Skin of body (tissue), 3 donors: ENCODE measurements at places on chromosomes 11 and 22.

DNA sequence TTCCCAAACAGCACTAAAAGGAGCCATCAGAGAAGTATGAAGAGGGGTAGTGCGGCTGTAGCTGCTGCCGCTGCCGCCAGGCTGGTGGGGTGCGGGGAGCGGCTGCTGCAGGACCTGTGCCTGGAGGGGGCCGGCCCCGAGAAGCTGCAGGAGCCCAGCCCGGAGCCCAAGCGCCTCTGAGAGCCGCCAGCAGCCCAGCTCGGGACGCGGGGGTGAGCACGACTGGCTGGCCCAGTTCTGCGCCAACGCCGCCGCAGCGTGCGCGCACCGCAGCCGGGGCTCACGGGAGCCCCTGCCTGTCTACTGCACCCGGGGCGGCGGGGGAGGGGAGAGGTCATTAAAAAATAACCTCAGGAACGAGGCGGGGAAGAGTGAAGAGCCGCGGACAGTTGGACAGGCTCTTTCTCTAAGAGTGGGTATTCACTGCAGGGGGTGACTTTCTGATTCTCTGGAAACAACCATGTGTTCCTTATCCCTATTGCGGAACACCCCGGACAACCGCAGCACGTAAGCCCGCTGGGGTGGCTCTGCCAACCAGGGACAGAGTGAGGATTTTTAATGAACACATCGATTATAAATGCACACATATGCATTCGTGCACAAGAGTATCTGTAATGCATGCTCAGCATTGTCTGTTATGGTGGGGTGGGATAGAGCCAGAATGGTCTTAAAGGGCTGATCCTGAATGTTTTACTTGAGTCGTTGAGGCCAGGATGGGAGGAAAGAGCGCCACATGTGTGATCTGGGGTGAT lies 453 bp downstream of the GAS2 start:
- DNase-seq, result no peak

GRCh38 chr11:72195518-72196270 lies 3.8 kb downstream of the FOLR1 start:
- no peak for DNase-seq

DNA sequence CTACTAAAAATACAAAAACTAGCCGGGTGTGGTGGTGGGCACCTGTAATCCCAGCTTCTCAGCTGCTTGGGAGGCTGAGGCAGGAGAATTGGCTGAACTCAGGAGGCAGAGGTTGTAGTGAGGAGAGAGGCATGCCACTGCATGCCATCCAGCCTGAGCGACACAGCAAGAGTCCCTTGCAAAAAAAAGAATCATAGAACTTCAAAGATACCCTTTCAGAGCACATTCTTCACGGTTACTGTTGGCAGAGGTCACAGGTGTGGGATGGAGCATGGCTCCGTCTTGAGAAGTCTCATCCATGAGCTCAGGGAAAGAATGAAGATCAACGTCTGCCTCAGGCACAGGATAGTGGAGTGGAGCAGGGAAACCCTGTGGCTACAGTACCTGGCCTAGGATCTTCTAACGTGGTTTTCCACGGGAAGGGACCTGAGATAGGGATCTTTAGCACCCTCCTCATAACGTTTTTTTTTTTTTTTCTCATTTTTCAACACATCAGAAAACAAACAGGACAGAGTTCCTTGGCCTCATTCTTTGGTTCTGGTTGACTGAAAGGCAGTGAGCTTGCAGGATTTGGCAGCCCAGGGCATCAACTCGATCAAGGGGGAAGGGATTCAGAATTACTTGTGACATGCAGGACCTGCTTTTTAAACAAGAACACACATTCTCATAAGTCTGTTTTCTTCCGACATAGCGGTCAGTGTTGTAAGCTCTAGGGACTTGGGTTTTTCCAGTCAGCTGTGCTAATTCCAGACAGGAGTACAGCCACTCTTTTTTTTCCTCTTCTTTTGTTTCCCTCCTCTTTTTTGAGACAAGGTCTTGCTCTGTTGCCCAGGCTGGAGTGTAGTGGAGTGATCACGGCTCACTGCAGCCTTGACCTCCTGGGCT lies 22.8 kb downstream of the F2 start:
- DNase-seq, result no peak

DNA sequence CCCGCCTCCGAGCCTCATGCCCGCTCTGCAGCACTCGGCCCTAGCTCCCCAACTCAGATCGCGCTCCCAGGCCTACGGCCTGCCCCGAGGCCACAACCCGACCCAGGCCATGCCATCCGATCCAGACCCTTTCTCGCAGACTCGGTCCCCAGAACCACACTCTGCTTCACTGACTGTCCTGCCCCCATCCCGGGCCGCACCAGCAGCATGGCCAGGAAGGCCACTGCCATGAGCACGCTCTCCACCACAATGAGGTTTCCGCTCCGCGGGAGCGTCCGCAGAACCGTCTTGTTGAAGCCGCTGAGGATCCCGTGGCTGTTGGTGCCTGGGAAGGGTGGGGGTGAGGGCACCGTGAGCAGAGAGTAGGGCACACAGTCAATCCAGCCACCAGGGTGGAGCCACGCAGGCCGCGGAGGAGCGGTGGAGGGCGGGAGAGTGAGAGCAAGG lies 6.4 kb downstream of the UNC93B1 start:
- DNase-seq, result no peak

- no peak for DNase-seq
Measured at GRCh38 chr11:11107076-11107723, 245.8 kb downstream of the CSNK2A3 start.

- no peak for DNase-seq
Measured at GRCh38 chr11:65713212-65713969, 1.3 kb downstream of the KAT5 start.

DNA sequence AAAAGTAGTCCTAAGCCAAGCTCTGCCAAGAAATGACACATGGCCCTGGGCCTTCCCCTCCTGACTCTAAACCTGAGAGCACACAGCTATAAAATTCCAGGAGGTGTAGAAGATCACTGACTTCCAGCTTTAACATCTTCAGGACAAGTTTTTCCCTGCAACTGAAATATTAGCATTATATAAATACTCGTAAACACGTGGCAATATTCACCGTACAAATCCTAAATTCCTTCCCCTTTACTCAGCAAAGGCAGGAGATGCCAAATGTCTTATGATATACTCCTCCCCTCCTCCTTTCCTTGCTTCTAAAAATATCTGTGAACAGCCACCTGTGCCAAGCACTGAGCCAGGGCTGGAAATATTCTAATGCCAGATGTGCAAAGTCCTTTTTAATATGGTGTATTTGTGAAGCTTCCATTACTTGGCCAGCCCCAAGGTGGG lies 194.0 kb downstream of the LARGE1 start:
- peak; percentile 79 for DNase-seq

DNA sequence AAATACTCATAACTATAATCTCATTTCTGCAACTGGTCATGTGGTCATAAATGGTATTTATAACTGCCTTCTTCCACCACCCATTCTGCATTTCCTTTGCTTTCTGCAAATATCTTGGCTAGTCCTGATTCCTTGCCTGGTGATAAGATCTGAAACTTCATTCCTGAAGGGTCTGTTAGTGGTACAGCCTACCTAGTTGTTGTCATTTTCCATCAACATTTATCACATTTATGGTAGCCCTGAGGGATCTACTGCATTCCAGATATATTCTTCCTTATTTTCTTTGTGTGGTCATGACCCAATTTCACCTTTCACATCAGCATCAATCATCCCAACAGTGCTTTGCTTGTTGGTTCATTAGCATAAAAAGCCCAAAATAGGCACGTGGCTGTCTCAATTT lies 50.1 kb downstream of the DDX6 start:
- DNase-seq, result no peak

DNA sequence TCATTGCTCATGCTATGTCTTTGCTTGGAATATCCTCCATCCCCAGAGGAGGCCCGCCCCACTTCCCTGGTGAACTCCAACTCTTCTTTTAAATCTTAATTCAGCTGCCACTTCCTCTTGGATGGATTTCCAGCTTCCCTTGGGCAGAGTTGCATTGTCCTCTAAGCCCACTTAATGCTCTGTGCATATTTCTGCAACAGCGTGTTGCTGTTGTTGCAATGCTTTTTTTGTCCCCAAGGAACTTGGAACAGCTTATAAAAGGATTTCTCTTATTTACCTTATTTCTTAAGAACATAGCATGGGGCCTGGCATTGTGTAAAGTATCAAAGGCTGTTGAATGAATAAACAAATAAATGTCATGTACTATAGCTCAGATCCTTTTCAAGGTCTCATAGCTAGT lies 507.4 kb downstream of the METTL15 start:
- DNase-seq, result no peak

- no peak for DNase-seq
Measured at GRCh38 chr11:2590965-2591754, 108.6 kb downstream of the KCNQ1OT1 start.

GRCh38 chr22:34797826-34798225 lies 268.1 kb upstream of the ISX start:
- DNase-seq, result no peak

DNA sequence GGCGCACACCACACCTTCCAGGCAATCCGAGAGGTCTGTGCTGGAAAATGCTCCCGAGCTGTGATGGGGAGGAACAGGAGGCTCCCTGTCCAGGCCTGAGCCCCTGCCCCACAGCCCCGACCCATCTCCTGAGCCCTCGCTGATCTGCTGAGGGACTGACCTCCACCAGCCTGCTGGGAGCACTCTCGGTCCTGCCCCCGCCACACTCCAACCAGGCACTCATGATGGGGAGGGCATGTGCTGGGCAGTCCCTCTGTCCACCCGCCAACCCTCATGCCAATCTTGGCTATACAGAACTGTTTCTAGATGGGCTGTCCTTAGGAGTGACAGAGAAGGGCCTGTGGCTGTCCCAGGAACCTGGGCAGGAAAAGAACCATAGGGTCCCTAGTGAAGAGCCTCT lies 70.8 kb downstream of the TRMU start:
- DNase-seq, result no peak

- DNase-seq, result no peak
Measured at GRCh38 chr11:124954590-124954955, 571 bp downstream of the CCDC15 start.

GRCh38 chr22:44755956-44756361 lies 3.6 kb downstream of the ARHGAP8 start:
- DNase-seq, result no peak

GRCh38 chr11:130359419-130359818 lies 44.7 kb upstream of the ZBTB44 start:
- no peak for DNase-seq

DNA sequence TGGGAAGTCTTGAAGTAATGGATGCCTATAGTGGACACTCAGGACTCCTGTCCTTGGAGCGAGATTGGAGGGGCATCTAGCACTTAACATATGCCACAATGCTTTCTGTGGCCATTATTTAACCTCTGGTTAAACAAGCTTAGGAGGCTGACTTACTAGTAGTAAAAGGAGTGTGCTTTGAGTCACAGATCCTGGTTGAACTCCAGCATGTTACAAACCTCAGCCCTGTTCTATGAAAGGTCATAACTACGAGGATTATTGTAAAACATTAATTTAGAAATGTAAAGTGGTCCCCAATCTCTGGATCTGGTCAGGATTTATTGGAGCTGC lies 1.1 kb upstream of the LBHD1 start:
- no peak for DNase-seq

DNA sequence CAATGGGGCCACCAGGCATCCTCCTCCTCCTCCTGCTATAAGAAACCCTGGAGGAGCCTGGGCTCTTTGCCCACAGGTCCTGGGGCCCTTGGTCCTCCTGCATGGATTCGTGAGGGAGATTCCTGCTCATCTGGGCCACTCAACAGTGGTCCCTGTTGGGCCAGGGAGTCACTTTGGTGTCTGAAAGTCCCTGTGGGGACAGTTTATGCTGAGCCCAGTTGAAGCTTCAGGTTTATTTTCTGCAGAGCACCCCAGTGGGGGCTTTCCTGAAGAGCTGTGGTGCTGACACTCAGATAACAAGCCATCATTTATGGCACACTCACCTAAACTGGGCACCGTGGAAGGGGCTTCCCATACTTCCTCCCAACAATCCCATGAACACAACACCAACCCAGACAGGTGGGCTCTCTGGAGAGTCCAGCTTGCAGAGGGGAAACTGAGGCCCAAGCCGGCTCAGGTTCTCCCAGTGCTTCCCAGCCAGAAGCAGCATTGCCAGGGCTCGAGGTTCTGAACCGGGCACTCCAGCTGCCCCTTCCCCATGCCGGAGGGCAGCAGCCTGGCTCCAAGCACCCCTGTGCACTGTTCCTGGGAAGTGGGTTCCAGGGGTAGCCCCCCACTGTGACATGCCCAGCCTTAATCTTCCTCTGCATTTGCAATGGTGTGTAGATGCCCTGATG lies 91.3 kb downstream of the MYEOV start:
- DNase-seq, result no peak

- DNase-seq, result no peak
Measured at GRCh38 chr11:13929395-13929891, 33.1 kb upstream of the SPON1 start.

GRCh38 chr11:64864473-64865285 lies 13.7 kb downstream of the EHD1 start:
- peak; percentile 44 for DNase-seq

- DNase-seq, result no peak
Measured at GRCh38 chr22:36467042-36467810, 14.2 kb downstream of the TXN2 start.

GRCh38 chr11:16111690-16112089 lies 244.7 kb downstream of the SOX6 start:
- DNase-seq, result no peak

- DNase-seq, result no peak
Measured at GRCh38 chr22:47055921-47056320, 293.5 kb downstream of the TBC1D22A start.

DNA sequence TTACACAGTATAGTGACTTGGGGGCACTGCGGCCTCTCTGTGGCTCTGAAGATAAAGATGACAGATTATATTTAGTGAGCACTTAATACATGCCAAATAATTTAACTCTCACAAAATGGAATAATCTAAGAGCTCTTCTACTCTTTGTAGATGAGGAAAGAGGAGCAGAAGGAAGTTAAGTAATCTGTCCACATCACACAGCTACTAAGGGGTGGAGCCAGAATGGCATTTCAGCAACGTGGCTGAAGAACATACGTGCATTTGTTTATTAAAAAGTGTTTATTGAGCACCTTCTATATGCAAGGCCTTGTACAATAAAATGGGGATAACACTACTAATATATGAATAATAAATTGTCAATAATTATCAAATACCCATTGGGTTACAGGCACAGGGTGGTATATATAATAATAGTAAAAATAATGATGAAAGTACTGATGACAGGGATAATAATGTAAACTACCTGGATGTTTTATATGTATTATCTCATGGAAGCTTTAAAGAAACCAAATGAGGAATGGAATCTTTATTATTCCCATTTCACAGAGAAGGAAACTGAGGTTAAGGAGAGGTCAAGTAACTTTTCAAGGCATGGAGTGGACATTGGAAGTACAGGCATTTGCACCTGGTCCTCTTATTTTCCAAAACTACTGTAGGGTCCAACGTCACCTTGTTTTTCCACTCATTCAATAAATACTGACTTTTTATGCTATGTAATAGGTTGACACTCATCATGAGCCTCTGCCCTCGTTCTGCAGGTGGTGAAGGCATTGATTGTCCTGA lies 38.0 kb upstream of the IL17RA start:
- DNase-seq, result no peak

- DNase-seq, result no peak
Measured at GRCh38 chr11:43644621-43645299, 35.8 kb upstream of the HSD17B12 start.

- DNase-seq, result no peak
Measured at GRCh38 chr11:117201658-117202305, 2.6 kb downstream of the TAGLN start.
